Activated CD4-positive, alpha-beta T cell treated with anti-CD3 and anti-CD28 coated beads for 1 hour (primary cell): ENCODE measurements at places on chromosomes 3 and 15.

GRCh38 chr3:152621006-152621868, 213.7 kb upstream of the P2RY1 start:
- no peak for DNase-seq

DNA sequence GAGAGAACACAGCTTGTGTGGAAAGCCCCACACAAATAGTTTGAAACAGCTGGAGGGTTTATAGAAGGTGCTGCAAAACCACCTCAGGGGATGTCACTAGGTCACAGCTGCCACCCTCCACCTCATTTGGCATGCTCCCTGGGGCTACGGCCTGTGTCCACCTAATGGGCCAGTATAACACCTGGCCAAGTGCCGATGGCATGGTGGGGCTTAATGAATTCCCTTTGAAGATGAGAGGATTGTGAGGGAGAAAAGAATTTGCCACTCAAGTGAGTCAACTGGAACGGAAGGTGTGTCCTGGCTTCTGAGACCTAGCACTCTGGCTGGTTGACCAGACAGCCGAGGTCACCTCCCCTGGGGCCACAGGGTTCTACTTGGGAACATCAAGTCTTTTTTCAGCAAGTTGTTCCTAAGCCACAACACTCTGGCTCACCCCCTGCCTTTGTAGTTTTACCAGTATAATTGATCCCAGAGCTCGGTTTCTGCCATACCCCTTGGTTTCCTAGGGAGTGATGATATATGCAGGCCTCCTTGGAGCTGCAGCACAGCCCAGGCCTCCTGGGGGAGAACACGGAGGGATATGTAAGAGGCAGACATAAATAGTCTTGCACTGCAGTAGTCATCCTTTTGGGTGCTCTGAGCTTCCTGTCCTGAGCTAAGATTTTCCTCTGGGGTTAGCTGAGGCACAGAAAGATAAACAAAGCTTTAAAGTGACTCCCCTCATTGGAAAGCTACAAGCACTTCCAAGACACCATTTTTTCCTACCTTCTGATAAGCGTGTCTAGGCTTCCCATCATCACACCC, 178.2 kb upstream of the LPP start:
- no peak for DNase-seq

DNA sequence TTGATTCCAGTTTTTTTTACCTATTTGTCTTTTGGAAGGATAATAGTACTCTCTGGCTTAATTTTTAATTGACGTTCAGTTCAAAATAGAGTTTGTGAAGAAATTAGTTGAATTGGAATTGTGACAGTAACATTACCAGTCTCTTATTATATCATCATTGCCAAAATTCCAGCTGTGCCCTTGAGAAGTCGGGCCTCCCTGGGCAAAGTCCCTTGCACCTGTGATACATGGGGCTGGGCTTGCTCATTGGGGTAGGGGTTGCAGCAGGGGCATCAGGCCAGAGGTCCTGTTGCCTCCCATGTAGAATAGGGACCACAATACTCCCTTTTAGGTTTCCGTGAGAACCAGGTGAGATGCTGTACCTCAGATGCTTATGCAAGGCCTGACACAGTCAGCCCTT, 27.9 kb upstream of the APEH start:
- DNase-seq, result no peak

DNA sequence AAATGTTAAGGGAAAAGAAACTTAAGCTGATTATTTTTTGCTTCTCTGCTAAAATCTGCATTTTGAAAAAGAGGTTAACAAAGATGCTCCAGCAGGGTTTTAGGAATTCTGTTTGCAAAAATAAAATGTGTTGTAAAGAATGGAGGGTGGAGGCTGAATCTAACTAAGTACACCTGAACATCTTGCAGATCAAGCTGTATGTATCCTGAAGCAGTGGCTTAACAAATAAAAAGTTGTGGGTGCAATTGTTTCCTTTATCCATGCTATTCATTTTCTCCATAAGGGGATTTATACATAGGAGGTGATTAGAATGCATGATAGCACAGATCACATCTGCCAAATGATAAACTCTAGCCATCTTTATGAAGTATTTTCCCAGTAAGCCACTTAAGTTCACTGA, 466.3 kb downstream of the ERC2 start:
- no peak for DNase-seq

DNA sequence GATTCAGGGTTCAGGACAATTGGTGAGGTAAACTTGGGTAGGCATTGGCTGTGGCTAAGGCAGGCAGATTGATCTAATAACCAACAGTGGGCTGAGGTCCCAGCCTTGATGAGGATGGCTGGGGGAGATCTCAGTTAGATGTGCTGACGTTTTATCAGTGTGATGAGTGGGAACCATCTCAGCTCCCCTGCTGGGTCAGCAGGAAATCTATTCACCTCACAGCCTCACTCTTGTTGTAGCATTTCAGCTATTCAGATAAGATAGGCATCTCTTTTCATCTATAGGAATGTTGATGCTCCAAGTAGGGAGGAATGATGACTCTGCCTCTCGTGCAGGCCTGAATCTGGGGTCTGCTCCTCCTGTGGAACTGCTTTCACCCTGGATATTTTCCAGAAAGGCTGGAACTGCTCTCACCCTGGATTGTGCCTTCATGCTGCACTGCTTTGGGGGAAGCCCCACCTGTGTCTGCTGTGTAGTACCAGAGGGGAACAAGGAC, 973.7 kb downstream of the NSUN3 start:
- no peak for DNase-seq

DNA sequence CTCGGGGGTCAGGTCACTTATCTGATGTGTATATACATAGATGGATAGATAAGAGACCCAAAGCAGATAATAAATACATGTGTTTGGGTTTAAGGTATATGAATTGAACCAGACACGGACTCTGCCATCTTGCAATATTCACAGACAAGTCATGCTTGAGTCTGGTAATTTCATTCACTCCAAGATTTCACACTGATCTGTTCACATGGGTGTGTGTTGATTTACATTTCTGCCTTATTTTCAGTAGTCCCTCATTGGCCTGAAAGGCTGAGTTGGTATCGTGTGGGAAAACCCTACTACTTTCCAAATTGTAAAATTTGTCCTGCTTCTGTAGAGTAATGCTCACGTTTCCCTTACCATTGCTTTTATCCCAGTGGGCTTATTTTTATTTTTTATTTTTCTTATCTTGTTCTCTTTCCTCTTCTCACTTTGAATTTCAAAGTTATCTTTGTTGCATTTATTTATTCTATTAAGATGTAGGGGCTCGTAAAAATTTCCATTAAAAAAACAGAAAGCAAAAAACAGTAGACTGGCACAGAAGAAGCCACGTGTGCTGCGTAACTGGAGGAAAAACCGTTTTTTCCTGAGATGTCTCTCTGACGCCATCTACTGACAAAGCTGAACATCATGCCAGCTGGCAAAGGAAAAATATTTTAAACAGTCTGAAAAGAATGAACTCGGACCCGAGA, 10.8 kb upstream of the MFSD1 start:
- DNase-seq, result no peak

DNA sequence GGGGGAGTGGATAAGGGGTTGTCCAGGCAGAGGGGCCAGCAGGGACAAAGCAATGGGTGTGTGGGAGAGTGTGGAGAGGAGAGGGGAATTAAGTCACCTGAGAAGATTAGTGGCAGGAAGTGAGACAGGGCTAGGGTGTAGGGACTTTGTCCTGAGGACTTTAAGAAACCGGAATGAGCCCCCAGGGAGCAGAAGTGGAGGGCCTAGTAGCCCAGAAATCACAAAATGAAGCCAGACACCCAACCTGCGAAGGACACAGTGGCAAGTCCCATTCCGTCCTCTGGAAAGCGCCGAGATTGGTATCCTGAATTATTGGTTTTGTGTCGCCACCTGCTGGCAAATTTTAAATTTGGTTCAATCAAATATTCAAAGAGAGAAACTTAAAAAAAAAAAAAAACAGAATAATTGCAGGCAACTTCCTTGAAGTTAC, 78.0 kb upstream of the SLC25A36 start:
- no peak for DNase-seq

DNA sequence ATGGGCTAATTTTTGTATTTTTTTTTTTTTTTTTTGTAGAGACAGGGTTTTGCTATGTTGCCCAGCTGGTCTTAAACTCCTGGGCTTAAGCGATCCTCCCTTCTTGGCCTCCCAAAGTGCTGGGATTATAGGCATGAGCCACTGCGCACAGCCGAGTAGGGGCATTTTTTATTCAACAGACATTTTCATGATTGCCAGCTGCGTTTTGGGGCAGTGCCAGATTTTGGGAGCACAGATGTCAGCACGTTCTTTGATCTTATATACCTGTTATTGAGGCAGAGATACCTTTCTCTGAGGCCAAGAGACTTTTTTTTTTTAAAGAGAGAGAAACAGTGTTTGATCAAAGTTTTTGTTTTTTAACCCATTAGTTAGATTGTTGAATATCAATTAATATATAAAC, 16.8 kb downstream of the NEO1 start:
- no peak for DNase-seq

DNA sequence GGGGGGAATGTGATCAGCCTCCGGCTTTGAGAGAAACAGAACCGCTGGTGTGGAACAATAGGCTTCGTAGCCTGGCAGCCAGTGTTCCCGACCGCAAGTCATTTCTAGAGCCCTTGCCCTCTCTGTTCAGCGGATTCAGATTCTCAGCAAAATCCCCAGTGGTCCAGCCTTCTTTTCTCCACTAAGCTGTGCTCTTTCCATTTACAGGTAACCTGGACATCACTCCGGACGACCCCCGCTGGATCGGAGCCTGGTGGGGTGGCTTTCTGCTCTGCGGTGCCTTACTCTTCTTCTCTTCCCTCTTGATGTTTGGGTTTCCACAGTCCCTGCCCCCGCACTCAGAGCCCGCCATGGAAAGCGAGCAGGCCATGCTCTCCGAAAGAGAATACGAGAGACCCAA, 250.6 kb downstream of the SLCO3A1 start:
- no peak for DNase-seq

- no peak for DNase-seq
These were observed 23.0 kb upstream of the XRN1 start for GRCh38 chr3:142470826-142471225.

GRCh38 chr3:31011380-31011779, 116.9 kb upstream of the GADL1 start:
- DNase-seq, result no peak

GRCh38 chr15:77085297-77085696, 14.4 kb upstream of the TSPAN3 start:
- DNase-seq, result no peak

DNA sequence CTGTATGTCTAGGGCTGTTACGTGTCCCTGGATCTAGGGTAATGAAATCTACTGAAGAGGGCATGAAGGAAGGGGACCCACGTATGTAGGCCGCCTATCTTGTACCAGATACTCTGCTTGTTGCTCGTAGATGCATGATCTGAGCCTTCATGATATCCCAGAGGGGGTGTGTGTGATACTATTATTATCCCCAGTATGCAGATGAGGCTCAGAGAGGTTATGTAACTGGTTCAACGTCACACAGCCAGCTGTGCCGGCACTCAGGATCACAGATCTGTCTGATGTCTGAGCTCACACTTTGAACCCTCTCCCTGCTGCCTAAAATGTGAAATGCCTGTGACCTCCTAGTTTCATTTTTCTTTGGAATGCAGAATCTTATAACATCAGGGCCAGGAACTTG, 36.2 kb upstream of the SEC13 start:
- DNase-seq, result no peak

GRCh38 chr15:64774629-64775493, 528 bp downstream of the RBPMS2 start:
- DNase-seq, result no peak

- no peak for DNase-seq
These were observed 76.0 kb upstream of the ATP10A start for GRCh38 chr15:25939122-25939521.

DNA sequence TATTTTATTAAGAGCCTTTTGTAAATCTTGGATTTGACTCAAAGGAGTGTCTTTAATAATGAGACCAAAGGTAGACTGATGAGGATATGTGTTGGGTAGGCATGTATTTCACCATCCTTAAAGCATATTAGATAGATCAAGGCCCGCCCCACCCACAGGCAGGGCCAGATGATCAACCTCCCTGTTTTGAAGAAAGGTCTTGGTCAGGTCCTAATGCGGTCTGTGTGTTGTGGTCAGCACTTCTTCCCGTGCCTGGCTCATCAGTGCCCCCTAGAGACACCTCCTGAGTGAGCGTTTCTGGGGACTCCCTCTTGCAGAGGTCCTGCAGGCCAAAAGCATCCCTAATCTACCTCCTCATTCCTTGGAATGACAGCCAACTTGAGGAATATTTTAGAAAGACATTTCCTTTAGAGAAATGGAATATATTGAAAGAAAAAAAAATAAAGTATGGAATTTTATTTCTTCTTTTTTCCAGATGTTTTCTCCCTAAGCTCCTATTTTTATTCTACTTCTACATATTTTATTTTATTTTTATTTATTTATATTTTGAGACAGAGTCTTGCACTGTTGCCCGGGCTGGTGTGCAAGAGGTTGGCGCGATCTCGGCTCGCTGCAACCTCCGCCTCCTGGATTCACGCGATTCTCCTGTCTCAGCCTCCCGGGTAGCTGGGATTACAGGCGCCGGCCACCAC, 6.0 kb downstream of the TM4SF4 start:
- DNase-seq, result no peak

GRCh38 chr3:120528163-120528562, 68.0 kb upstream of the NDUFB4 start:
- no peak for DNase-seq

GRCh38 chr15:35319354-35319753, 226.6 kb downstream of the DPH6 start:
- DNase-seq, result no peak

- DNase-seq, result peak; percentile 53
These were observed 365.5 kb downstream of the SHQ1 start for GRCh38 chr3:72482589-72483321.

DNA sequence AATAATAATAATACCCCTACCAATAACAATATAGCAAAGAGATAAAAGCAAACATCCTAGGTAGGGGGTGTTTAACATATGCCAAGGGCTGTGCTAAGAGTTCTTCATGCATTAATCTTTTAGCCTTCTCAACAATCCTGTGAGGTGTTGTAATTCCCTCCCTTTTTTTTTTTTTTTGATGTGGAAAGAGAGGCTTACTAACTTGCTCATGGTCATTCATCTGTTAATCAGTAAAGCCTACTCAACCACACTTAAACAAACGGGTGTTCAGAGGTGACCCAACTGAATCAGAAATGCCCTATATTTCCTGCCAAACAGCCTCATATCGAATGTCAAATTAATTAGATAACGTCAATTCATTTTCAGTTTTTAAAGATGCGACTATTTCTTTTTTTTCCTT, 232.1 kb downstream of the CTNNB1 start:
- DNase-seq, result no peak

DNA sequence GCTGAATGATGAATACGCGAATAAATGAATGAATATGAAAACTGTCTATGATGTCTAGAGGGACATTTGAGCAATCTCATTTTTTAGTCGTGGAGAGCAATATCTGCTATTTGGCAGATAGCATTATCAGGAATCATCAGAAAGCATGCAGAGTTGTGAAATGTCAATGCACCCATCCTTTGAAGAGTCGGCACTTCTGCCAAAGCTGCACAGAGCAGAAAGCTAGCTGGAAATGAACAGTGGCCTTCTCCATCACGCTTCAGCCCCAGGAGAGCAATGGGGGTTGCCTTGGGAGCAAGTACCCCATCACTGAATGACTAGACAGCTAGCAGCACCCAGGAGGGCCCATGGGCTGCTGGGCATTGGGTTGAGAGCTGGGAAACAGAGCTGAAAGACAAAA, 69.1 kb upstream of the PROK2 start:
- DNase-seq, result no peak

GRCh38 chr15:42010434-42010833, 10.4 kb downstream of the PLA2G4E start:
- no peak for DNase-seq
